ENCODE measurements at places on chromosomes 12 and 14. TPM values are rescaled to one million over a fixed set of nuclear protein-coding genes. Genes with fewer than 3 reads are reported as not detected.
A peak's percentile ranks its signal among the peaks of the same experiment; 100 is the strongest.

PRH2 gene
- not detected for total RNA-seq

- peak; percentile 58 for DNase-seq
Measured at GRCh38 chr14:104555430-104556255, 23.9 kb upstream of the C14orf180 start.

BHLHE41 gene
- total RNA-seq, result 0.14 TPM

TPH2 gene
- 0.11 TPM for total RNA-seq

PMCH gene
- not detected for total RNA-seq

NRXN3 gene
- total RNA-seq, result 0.89 TPM

TC2N gene
- total RNA-seq, result 11.5 TPM

- no peak for DNase-seq
Measured at GRCh38 chr12:81162391-81163136, 84.7 kb downstream of the ACSS3 start.

GRCh38 chr14:22185191-22185590 is 403.8 kb downstream of the DAD1 start:
- no peak for DNase-seq

ACOT4 gene
- total RNA-seq, result 0.80 TPM

CAPZA3 gene
- not detected for total RNA-seq

- no peak for DNase-seq
Measured at GRCh38 chr12:122276242-122276641, 9.9 kb upstream of the VPS33A start.

DNA sequence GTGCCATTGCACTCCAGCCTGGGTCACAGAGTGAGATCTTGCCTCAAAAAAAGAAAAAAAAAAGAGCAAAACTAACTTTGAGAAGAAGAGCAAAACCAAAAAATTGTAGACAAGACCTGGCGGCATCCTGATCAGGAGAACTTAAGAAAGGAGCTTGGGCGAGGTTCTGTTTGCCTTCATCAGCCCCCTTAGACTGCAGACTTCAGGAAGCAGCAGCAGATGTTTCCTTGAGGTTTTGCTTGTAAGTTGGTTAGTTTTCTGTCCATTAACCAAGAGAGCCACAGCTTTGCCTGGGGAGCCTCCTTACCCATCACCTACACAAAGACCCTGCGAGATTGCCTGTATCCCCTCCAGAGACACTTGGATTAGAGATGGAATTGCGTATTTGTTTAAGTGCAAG is 189.0 kb downstream of the AACS start:
- no peak for DNase-seq

DNA sequence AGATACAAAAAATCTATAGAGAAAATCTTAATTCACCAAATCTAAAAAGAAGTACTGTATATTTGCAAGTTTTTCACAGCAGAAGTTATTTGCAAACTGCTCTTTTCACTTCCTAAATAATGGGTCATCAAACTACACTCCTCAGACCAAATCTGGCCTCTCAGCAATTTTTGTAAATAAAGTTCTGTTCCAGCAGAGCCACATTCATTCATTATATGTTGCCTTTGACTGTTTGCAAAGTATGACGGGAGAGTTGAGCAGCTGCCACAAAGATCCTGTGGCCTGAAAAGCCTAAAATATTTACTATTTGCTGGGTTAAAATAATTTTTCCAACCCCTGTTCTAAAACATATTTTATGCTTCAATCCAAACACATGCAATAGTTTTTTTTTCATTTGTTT is 1222.3 kb upstream of the SEL1L start:
- DNase-seq, result no peak
